Effector memory CD8-positive, alpha-beta T cell (primary cell): ENCODE measurements at places on chromosomes 4 and X.
A peak's percentile ranks its signal among the peaks of the same experiment; 100 is the strongest.

- H3K27ac ChIP-seq: peak overlapping the region; percentile 71
- DNase-seq: no peak
- H3K36me3 ChIP-seq: peaks cover 70% of the 10 kb centered on the region
- H3K4me3 ChIP-seq: no peak overlapping the region
These were observed 66.0 kb downstream of the UBE2K start for GRCh38 chr4:39763714-39764572.

GRCh38 chr4:15245006-15245530 is 182.8 kb upstream of the C1QTNF7 start:
- no peaks in the 10 kb centered on the region for H3K36me3 ChIP-seq
- H3K4me3 ChIP-seq: no peak overlapping the region
- H3K27ac ChIP-seq: no peak overlapping the region
- no peak for DNase-seq
- H3K4me1 ChIP-seq: no peaks in the 10 kb centered on the region

GRCh38 chr4:149321438-149321837 is 494.2 kb downstream of the IQCM start:
- no peak for DNase-seq
- no peak overlapping the region for H3K27ac ChIP-seq
- H3K4me3 ChIP-seq: no peak overlapping the region
- no peaks in the 10 kb centered on the region for H3K27me3 ChIP-seq
- H3K4me1 ChIP-seq: no peaks in the 10 kb centered on the region

GRCh38 chr4:88826771-88827170 is 129.1 kb upstream of the NAP1L5 start:
- H3K27ac ChIP-seq: no peak overlapping the region
- no peak overlapping the region for H3K4me3 ChIP-seq
- no peaks in the 10 kb centered on the region for H3K27me3 ChIP-seq
- peaks cover 9% of the 10 kb centered on the region for H3K4me1 ChIP-seq

DNA sequence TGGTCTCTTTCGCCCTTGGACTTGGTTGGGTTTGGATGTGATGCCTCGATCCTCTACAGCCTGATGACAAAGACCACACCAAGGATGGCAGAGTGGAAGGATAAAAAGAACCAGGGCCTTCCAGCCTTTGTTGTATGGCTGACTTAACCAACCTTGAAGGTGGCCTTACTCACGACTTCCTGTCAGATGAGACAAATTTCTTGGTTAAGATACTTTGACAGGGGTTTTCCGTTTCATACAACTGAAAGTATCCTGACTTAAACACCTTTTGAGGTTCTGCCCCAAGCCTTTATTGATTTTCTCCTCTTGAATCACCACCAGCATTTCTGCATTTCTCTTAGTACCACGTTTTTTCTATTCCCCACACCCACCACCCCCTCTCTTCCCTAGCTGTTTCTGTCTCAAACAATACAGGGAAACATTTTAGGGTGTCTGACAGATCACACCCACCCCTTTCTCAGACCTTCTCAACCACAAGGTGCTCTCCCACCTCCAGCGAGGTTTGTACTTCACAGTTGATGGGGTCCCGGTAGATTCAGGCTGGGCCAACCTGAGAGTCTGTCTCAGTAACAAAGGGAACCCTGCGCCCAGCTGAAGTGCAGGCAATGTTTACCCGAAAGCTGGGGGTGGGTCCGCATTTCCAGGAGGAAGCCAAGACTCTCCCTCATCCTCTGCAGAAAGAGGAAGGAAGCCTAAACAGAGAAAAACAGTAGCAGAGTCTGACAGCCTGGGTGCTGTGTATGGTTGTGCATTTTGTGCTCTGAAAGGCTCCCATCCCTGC is 5.0 kb upstream of the TSPAN5 start:
- DNase-seq: peak; percentile 39
- peak overlapping the region; percentile 99 for H3K27ac ChIP-seq

- H3K27me3 ChIP-seq: no peaks in the 10 kb centered on the region
- no peak overlapping the region for H3K4me3 ChIP-seq
- H3K36me3 ChIP-seq: peaks cover 38% of the 10 kb centered on the region
- H3K27ac ChIP-seq: peak overlapping the region; percentile 81
These were observed 77.5 kb downstream of the MSN start for GRCh38 chrX:65744965-65745364.

DNA sequence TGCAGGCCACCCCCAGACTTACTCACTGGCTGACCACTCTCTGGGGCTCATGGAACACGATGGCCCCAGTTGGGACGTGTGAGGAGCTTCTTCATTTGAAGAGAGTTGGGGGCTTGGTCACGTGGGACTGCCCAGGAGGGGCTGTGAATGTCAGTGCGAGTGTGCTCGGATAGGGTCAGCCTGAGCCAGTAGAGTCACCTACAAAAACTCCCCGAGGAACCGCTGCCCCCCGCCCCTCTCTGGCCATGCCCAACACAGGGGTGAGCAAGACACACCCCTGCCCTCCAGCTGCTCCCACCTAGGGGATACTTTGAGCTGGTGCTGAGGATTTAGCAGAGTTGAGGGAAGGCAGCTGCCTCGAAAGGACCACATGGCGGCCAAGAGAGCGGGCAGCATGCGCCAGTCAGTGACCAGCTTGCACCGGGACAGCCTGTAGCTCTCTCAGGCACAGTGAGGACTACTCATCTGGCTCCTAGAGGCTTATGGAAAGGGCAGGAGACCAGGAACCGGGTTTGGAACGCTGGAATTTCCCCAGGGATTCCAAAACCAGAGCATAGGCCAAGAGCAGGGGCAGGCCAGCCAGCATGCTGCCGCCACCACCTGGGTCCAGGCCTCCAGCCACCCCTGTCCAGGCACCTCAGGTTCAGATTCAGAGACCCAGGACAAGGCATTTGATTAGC is 8.4 kb downstream of the PNMA6E start:
- H3K4me1 ChIP-seq: no peaks in the 10 kb centered on the region
- H3K27me3 ChIP-seq: no peaks in the 10 kb centered on the region
- H3K36me3 ChIP-seq: no peaks in the 10 kb centered on the region
- no peak overlapping the region for H3K27ac ChIP-seq
- DNase-seq: no peak

- DNase-seq: no peak
- no peaks in the 10 kb centered on the region for H3K27me3 ChIP-seq
- no peaks in the 10 kb centered on the region for H3K36me3 ChIP-seq
- no peaks in the 10 kb centered on the region for H3K4me1 ChIP-seq
These were observed 46.1 kb downstream of the SLIT2 start for GRCh38 chr4:20297783-20298182.

- peaks cover 33% of the 10 kb centered on the region for H3K36me3 ChIP-seq
- H3K27ac ChIP-seq: peak overlapping the region; percentile 69
- H3K4me3 ChIP-seq: no peak overlapping the region
- peaks cover 13% of the 10 kb centered on the region for H3K4me1 ChIP-seq
- no peaks in the 10 kb centered on the region for H3K27me3 ChIP-seq
These were observed 14.7 kb downstream of the RAPGEF2 start for GRCh38 chr4:159117564-159117963.

DNA sequence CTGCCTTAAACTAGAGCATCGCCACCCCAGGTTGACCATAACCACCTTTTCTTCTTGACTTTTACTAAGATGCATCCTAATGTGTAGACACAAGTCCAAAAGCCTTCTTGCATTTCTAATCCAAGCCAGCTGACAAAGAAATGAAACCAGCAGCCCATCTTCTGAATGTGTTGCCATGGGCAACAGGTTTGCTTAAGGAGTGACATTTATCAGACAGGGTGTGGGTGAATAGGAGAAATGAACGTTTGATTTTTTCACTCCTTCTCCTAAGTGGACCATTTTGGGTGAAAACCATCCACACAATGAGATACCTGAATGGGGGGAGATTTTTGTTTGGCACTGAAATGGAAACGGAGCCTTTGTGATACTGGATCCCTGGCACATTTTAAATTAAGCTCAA is 72.7 kb upstream of the C4orf50 start:
- peaks cover 7% of the 10 kb centered on the region for H3K36me3 ChIP-seq
- DNase-seq: no peak
- H3K27me3 ChIP-seq: no peaks in the 10 kb centered on the region
- peaks cover 18% of the 10 kb centered on the region for H3K4me1 ChIP-seq
- peak overlapping the region; percentile 84 for H3K27ac ChIP-seq
- no peak overlapping the region for H3K4me3 ChIP-seq

DNA sequence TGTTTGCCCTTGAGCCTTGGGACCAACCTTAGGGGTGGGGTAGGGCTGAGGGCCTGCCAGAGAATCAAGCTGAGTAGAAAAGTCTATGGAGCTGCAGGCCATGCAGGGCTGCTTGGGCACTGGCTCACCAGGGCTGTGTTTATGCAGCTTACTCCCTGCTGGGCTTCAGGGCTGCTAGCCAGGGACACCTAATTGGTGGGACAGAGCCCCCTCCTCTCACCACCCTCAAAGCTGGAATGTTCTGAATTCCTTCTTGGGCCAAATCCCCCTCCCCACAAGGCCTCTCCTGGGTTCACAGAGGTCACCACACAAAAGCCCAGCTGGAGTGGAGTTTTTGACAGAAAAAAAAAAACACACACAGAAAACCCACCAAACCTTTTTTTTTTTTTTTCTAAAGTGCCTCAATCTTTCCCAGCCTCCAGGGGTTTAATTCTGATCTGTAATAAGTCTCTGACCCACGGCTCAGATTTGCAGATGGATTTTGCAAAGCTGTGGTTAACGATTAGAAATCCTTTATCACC is at the start of gene CLDN2:
TSS of gene CLDN2 (plus strand) at position 471 of the 521 bp plus-strand sequence. CDS start 7,827 bp downstream, outside the sequence.
- H3K4me1 ChIP-seq: peaks cover 14% of the 10 kb centered on the region
- H3K27ac ChIP-seq: no peak within 1 kb of the TSS
- no peaks in the 10 kb centered on the region for H3K36me3 ChIP-seq
- H3K4me3 ChIP-seq: no peak within 1 kb of the TSS

- DNase-seq: no peak
- H3K36me3 ChIP-seq: peaks cover 7% of the 10 kb centered on the region
- H3K27ac ChIP-seq: no peak overlapping the region
- no peaks in the 10 kb centered on the region for H3K27me3 ChIP-seq
These were observed 492.1 kb downstream of the IL15 start for GRCh38 chr4:142128529-142128928.

GRCh38 chr4:166012129-166013030 is 139.3 kb downstream of the TLL1 start:
- H3K27me3 ChIP-seq: no peaks in the 10 kb centered on the region
- no peak for DNase-seq
- H3K4me3 ChIP-seq: no peak overlapping the region
